ENCODE measurements at places on chromosomes 11 and 22.

DNA sequence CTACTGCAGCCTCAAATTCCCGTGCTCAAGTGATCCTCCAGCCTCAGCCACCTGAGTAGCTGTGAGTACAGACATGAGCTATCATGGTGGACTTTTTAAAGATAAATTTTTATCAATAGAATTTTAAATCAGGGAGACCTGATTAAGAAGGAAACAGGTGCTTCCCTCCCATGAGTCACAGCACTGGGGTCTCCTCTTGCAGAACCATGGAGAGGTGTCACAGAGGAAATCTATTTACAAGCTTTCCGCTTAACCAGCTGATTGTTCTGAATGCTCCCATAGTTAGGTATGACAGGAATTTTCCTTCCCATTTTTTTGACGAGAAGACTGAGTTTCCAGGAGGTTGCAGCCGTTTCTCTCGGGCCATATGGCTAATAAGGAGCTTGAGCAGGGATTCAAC, 516.1 kb downstream of the MIAT start:
- no peak for DNase-seq

- no peak for DNase-seq
Observed at GRCh38 chr11:36162883-36163434, 126.3 kb downstream of the COMMD9 start.

- DNase-seq = no peak
Observed at GRCh38 chr11:21552911-21553310, 640.0 kb upstream of the ANO5 start.

- DNase-seq = peak; percentile 75
Observed at GRCh38 chr22:44625981-44626687, 75.9 kb upstream of the PRR5 start.

- no peak for DNase-seq
Observed at GRCh38 chr11:106177311-106177710, 99.8 kb downstream of the AASDHPPT start.

- no peak for DNase-seq
Observed at GRCh38 chr11:130625578-130626306, 177.3 kb downstream of the ADAMTS15 start.

- no peak for DNase-seq
Observed at GRCh38 chr11:68854273-68854958, 12.7 kb upstream of the CPT1A start.

GRCh38 chr11:94814272-94814976, 46.3 kb downstream of the AMOTL1 start:
- no peak for DNase-seq

GRCh38 chr11:32353884-32354283, 81.5 kb downstream of the WT1 start:
- no peak for DNase-seq

- peak; percentile 58 for DNase-seq
Observed at GRCh38 chr11:14300661-14301304, 58.2 kb downstream of the RRAS2 start.

GRCh38 chr11:73271936-73272679, at the start of gene P2RY6:
Gene P2RY6, plus strand, starts transcription at chr11:73272338. Its CDS starts 24,181 bp downstream, at chr11:73296519.
- DNase-seq = no peak

DNA sequence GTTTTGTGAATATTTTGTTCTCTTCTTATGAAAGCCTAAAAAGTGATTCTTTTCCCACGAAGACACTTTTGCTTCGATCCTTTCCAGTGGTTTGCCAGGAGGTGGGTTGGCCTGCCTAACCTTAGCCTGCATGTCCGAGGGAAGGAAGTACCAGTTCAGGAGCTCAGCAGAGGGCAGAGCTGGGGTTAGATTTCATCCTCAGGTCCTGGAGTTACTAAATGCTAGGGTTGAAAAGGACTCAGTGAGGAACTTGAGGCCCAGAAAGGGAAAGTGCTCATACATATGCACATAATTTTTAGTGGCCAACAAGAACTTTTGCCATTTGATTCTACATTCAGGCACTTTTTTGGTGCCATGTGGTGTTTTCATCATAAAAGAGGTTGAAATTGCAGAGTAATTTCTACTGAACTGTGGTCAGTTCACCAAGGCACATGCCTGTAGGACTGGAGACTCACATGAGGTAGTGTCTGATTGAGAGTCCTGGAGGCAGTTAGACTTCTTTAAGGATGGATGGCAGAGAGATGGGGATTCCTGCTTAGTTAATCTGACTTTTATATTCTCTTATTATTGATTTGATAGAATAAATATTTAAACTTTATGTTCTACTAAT, 36.7 kb downstream of the NCAM1 start:
- no peak for DNase-seq

DNA sequence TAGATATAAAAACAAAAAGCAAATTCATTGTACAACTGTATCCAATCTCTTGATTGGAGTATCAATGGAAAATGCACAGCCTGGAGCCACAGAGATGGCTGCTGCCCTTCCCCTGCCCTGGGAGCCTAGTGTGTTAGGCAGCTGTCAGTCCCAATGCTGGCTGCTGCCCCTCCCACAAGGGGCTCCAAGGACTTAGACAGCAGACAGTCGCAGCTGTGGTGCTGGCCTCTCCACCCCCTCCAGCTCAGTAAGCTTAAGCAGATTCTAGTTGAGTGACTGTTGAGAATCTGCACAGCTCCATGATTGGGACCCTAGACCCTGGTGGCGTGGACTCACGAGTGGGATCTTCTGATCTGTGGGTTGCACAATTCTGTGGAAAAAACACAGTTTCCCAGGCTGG, 1511.2 kb downstream of the FAM181B start:
- DNase-seq = no peak

DNA sequence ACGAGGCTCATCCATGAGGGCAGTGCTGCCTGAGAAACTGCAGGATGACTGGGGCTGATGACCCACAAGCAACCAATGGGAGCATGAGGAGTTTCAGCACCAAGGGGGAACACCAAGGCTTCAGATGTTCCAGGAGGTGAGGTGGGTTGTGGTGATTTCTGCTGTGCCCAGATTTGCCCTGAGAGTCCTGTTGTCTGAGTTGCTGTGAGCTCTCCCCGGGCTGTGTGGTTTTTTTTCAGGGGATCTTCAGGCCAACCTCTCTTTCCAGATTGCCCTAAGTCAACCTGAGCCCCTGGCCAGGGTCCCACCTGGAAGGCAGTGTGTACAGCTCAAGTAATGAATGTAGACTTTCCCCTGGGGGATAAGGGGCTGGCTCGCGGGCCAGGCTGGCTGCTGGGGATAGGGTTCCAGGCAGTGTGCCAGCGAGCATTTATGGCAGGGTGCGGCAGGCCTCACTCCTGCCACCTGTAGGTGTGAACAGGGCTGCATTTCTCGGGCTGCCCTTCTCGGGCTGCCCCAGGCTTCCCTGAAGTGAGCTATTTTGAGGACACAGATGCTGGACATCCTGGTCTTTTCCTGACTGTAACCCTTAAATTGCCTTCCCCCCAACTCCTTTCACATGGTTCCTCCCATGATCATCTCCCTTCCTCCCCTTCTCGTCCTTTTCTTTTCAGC, 9.8 kb downstream of the SLC22A6 start:
- peak; percentile 14 for DNase-seq

DNA sequence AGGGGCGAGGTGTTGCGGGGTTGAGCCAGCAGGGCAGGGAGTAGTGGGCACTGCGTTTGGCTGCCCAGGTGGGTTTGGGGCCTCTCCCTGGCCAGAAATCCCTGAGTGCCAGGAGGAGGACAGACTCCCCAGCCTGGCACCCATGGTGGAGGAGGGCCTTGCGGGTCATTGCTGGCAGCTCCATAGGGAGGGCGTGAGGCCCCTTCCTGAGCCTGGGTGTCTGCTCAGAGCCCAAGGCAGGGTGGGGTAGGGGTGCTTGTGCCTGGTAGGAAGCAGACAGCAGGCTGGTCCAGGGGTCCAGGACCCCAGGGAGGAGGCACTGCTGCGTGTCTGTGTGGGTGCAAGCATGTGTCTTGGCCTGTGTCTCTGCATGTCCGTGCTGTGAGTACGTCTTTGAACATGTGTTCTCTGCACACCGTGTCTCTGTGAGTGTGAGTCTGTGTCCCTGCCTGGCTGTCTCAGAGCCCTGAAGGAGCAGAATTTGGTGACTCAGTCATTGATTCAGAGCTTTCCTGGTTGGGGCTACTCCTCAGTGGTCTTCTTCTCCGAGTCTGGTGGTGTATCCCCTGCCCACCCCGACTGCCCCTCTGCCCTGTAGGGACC, 3.9 kb downstream of the TSPAN4 start:
- no peak for DNase-seq

DNA sequence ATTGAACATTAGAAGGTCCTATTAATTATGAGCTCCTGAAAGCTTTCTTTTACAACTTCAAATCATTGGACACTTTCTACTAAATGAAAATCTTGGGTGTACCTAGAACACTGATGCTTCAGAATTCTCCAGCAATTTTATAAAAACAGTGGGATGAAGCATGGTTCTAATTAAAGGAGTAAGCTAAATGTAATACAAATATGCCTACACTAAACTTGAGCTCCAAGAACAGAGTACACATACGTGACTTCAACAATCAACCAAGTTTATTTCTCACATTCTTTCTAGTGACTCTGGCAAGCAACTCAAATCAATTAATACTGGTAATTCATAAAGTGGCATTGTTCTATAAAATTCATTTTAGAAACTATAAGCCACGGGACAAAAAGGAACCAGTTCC, 55.5 kb downstream of the PITPNB start:
- DNase-seq = no peak

- DNase-seq = no peak
Observed at GRCh38 chr11:26227883-26228502, 103.9 kb upstream of the ANO3 start.

DNA sequence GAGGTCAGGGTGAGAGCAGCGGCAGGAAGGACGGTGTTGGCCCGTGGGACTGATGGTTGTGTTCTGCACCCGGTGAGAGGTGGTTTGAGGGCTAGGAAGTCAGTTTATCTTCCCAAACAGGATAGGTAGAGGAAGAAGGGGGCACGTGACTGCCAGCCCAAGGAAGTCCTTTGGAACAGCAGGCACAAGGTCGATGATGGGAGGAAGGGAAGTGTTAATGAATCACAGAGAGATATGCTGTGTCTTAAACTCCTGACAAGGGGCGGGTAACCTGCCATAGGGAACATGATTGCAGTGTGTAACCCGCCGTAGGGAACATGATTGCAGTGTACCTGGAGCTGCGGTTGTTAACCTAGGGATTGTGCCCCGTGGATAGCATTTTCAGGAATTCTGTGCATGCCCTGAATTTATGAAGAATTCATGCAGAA, 49.0 kb downstream of the PRR5L start:
- DNase-seq = no peak

DNA sequence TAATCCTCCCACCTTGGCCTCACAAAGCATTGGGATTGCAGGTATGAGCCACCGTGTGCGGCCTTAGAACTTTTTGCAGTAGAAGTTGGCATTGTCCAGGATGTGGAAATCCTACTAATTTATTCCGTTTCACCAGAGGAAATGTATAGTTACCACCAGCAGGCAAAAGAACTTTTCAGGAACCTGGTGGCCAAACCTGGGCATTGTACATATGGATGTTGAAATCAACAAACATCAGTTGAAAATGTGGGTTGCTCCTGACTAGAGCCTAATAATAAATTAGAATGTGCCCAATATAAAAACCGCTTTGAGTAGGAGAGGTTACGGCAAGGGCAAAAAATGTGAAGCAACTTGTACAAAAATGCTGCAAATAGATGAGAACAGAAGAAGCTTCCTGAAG, 40.7 kb upstream of the XBP1 start:
- DNase-seq = no peak

GRCh38 chr11:26578998-26579661, 7.1 kb upstream of the MUC15 start:
- DNase-seq = no peak

GRCh38 chr11:24043842-24044241, 453.0 kb upstream of the LUZP2 start:
- no peak for DNase-seq

DNA sequence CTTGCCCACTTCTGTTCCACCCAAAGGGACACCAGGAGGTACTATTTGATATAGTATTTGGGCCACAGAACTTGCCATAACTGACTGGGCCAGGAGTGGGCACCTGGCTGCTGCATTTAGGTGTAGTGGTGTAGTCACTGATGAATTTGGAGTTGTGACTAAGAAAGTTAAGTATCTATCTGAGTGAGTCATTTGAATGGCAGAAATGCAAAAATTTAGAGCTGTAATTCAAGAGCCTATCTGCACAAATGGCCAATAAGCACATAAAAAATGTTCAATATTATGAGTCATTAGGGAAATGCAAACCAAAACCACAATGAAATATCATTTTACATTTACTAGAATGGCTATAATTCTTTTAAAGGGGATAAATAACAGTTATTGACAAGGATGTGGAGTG, 14.7 kb downstream of the GLYATL2 start:
- no peak for DNase-seq

DNA sequence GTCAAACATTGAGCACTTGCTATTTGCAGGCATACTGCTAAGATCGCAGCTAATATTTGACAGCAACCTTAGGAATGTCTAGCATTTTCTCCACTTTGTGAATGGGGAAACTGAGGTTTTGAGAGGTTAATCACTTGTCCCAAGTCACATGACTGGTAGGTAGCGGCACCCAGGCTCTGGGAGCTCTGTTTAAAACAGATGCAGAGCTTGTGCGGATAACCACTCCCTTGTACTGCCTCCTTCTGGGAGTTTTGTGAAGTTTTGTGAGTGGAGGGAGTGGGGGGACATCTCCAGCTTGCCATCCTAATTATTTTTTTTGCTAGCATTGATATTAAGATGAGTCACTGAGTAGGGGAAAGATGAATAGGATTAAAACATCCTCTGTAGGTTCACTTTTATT, 134.7 kb downstream of the GRIK4 start:
- no peak for DNase-seq

DNA sequence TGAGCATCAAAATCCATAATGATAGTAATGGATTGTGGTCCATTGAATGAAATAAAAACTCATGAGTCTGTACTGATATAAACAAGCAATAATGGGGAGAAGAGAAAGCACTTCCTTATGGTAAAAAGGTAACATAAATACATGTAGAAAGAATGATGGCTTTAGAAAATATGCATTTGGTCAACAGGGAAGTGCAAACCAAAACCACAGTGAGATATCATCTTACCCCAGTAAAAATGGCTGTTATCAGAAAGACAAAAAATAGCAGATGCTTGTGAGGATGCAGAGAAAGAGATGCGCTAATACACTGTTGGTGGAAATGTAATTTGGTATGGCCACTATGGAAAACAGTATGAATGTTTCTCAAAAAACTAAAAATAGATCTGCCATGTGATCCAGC, 6.9 kb upstream of the MMP20 start:
- no peak for DNase-seq

GRCh38 chr11:74018331-74019005, 9.6 kb upstream of the UCP3 start:
- DNase-seq = no peak

- DNase-seq = no peak
Observed at GRCh38 chr11:8480858-8481257, 113.2 kb downstream of the STK33 start.
